ENCODE measurements at places on chromosomes 2 and 18.

DNA sequence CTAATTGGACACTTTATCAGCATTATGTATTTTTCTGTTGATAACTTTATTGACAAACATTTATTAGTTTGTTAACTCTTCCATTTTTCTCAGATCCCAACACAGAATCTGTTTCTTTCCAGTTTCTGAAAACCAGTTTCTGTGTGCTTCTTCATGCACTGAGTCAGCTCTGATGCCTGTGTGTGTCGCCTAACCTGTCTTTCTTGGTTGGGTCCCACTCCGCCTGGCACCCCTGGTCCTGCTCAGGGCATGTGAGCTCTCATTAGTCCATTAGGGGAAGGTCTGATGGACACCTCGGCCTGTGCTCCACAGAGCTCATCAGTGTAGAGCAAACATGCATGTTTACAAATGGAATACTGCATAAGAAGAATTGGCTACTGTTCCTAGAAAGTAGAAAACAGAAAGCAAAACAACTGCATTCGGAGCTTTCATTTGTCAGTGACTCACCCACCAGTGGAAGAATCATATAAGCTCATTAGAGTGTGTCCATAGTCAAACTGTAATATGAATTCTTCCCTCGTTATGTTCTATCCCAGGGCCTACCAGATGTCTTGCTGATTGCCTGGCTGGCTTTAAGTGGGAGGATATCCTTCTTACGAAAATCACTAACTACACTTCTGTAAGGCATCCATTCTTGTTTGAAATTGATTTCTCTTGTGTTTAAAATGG is 137.7 kb downstream of the SNTG2 start:
- no peak for DNase-seq

- DNase-seq, result no peak
These were observed 31.7 kb downstream of the LPIN2 start for GRCh38 chr18:2981212-2981728.

DNA sequence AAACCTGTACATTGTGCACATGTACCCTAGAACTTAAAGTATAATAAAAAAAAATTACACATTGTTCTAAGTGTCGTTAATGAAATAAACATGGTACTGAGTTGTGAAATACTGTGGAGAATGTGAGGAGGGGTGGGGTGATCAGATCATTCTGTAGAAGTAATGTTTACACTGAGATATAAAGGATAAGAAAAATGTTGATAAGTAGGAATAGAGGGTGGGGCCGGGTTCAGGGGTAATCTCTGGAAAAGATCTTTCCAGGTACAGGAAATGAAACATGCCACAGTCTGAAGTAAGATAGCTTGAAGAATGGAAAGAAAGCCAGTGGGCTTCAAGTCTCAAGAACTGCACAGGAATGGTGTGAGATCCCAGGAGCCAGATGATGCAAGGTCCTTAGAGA is 1482.4 kb downstream of the LRP1B start:
- no peak for DNase-seq

DNA sequence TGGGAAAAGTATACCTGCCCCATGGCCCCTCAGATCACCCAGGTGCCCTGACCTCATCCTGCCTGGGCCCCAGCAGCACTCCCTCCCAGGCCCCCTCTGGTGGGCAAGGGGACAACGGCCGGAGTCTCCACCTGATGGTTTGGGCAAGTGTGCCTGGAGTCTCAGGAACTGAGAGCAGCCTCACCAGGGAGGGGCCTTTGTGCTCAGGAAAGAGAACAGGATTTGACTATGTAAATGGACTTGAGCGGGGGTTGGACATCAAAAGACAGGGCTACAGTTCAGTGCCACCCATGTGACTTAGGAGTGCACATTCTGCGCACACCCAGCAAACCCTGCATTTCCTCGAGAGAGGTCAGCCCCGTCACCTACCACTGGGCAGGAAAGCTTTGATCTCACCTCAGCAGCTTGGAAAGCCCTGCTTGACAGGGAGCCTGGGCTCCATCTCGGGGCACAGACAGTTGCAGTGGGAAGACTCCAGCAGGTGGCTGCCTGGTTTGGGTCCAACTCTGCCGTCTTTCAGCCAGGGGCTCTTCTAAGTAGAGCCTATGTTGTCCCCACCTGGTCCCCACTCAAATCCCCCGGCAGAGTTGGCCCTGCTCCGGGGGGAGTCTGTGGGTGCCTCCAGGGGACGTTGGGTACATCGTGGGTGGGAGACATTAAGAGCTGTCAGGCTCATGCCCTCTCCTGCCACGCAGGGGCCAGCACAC is 3.3 kb downstream of the INPP5D start:
- no peak for DNase-seq

GRCh38 chr18:73060666-73061288 is 193.0 kb upstream of the NETO1 start:
- no peak for DNase-seq

- no peak for DNase-seq
These were observed 73.8 kb downstream of the HRH4 start for GRCh38 chr18:24534271-24534670.

DNA sequence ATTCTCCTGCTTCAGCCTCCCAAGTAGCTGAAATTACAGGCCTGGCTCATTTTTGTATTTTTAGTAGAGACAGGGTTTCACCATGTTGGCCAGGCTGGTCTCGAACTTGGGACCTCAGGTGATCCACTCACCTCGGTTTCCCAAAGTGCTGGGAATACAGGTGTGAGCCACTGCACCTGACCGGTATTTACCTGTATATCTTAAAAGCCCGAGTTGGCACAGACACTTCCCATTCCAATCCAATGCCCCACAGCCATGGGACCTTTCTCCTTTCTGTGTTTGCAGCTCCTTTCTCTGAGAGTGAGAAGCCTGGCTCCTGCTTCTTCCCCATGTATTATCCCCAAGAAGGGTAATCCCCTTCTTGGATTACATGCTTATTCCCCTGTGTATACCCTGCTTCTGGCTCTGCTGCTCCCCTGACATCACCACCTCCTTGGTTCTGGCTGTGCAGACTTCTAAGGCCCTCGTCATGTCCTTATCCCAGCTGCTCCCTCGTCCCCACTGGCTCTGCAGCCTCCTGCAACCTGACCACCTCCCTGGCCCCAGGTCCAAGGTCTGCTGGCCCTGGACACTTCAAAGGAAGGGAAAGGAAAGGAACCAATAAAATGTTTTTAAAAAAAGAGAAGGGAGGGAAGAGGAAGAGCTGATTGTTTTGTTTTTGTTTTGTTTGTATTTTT is 52.8 kb downstream of the INPP5D start:
- DNase-seq, result no peak

- DNase-seq, result no peak
These were observed 7.7 kb downstream of the ITSN2 start for GRCh38 chr2:24352664-24353063.

DNA sequence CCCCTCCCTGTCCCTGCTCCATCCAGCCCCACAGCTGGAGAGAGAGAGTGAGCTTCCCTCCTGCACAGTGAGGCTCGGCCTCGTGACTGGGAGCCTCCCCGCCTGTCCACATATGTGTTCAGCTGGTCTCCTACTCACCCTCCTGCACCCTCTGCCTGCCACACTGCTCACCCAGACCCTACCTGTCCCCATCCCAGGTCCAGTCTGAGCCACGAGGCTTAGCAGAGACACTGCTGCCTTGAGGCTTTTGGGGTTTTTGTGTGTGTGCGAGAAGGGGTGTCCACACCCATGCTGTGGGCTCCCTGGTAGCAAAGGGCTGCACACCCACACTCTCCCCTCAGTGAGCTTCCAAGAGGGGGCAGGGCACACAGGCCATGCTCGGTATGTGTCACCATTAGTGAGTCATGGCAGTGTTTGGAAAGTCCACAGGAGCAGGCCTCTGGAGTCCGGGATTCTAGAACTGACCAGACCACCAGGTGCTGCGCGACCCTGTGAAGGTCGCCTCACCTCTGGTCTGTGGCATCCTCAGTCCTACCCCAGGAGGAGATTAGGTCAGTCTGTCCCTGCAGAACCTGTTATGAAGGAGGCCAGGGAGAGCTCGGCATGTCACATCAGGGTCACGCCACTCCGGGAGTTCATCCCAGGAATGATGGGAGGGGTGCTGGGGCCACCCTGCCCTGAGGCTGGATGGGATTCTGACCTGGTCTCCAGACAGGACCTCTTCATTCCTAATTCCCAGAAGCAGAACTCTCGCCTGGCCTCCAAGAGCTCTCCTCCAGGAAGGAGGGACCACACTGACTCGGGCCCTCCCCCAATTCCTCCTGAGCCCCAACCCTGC is 39.9 kb upstream of the SMAD7 start:
- no peak for DNase-seq

DNA sequence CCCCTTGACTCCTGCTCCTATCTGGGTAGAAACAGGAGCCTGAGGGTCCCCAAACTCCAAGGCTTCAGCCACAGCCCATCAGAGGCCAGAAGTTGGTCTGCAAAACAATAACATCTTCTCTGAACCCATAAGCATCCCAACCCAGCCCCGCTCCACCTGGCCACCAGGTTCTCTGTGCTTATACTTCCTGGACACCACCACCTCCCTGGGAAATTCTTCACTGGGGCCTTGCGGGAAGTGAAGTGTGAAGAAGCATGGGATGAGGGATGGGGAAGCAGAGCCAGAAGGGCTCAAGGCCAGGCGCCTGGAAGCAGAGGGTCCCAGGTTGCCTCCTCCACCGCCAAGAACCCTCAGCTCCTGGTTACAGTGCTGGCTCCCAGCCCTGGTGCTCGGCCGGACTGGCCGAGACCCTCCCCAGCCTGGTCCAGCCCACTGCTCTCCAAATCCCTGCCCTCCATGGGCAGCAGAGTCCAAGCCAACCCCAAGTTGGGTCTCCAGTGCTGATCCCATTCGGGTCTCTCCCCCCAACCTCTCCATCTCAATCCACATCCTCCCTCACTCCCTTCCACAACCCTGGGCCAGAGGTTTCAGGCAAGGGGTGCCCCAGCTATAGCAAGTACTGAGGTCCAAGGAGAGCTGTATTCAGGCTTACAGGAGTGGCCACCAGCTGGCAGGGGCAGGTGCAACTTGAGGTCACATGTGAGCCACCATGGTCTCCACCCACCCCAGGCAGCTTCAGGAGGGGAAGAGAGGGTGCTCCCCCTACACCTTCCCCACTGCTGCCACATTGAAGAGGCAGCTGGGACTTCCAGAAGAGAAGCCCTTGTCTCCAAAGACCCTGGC is 60.7 kb downstream of the TNS1 start:
- DNase-seq, result no peak

DNA sequence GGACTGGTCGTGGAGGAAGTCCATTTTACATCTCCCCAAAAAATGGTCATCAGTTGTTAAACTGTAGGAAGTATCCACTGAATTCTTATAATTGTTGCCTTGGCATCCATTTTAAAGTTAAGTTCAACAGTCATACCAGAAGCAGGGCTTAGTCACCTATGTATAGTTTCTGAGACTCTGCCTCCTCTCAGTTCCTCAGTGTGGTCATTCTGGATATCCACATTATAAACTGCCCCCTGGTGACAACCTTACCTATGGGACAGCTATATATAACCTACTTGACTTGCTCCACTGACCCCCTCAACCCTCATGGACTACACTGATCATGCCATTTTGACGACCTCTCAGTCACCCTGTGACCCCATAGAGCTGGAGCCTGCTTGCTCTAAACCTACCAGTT is 617.0 kb downstream of the LRP1B start:
- DNase-seq, result no peak

- no peak for DNase-seq
These were observed 108.3 kb downstream of the RND3 start for GRCh38 chr2:150379166-150379565.

DNA sequence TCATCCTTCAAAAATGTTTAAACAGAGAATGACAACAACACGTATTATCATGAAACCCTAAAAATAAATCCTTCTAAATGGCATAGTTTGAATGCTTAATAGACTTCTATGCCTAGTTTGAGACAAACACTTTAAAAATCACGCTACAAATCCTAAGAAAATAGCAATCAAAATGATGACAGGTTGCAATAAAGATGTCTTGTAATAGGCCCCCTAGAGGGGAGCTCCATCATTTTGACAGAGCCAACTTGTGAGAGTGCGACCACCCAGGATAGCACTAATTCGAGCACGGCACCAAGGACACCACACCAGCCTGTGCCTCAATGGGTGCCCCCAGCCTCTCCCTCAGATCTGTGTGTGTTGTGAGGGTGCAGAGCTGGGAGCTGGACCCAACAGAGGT is 241.3 kb upstream of the PXDN start:
- DNase-seq, result no peak

DNA sequence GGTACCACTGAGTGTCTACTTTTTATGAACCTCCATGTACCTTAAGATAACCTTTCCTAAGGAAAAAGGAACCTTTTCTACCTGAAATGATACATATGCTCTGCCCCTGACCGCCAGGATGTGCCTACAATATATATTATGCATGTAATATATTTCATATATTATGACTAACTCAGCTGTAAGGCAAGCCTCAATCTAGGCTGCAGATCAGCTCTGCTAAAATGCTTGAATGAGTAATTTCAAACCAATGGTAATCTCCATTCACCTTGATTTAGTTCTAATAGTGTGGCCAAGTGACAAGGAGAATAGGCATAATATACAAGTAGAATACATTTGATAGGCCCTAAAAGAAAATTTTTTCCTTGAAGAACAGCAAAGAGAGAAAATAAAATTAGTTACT is 101.8 kb downstream of the DPP4 start:
- no peak for DNase-seq

- DNase-seq, result no peak
These were observed 44.6 kb downstream of the HK2 start for GRCh38 chr2:74878551-74878950.

- no peak for DNase-seq
These were observed 2.2 kb upstream of the CASP8 start for GRCh38 chr2:201257956-201258665.
